ENCODE measurements at places on chromosomes 6 and 20.
A peak's percentile ranks its signal among the peaks of the same experiment; 100 is the strongest.

- DNase-seq = no peak
These were observed at the start of gene COL9A3 for GRCh38 chr20:62816884-62817873. Gene COL9A3 (plus strand): TSS chr20:62817050. CDS start chr20:62817065, 15 bp downstream.

DNA sequence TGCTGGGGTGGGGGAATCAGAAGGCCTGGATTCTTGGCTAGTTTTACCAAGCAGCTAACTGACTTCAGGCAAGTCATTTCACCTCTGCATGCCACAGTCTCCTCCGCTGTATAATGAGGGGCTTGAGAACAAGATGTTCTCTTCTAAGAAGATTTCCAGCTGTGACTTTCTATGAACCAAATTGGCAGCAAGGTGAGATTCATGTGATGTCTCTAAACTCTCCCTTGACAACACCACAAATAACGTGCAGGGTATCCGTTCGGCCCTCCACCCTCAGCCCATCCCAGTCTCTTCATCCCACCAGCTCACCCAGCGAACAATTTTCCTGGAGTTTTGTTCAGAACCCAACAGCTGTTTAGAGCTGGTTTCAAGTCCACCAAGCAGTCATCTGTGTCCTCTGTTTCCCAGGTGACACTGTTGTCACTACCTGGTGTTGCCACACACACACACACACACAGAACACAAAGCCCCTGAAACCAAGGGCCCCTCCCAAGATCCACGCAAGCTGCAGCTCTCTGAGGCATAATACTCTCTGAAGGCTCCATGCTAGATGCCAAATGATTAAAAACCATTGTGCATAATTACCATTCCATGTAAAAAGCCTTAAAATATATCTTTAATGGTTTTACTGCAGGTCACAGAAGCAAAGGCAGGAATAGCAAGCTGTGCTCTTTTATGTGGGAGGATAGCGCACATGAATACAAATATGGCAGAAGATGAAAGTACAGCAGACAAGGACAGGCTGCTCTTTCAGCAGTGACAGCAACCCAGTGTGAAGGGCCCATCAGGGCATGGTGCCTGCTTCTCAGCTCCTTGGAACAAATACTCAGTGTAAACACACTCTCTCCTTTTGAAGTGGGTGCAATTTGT lies 48.2 kb downstream of the ARHGAP18 start:
- DNase-seq = no peak

DNA sequence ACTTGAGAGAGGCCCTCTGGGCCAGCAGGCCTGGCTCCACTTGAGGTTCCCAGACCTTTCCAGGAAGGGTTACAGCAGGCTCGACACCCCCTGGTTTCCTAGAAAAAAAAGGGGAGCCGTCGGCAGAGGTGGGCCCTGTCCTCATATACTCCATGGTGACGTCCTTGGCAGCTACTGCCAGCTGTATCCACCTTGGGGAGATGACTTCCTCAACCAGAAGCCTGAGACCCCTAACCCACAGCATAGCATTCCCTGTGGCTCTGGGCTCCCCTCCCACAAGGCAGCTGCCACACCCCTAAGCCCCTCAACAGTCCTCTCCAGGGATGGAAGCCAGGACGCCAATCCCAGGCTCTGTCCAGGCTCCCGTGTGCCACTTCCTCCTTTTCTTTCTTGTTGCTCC lies 294.8 kb downstream of the CDC5L start:
- no peak for DNase-seq

- no peak for DNase-seq
These were observed 56.4 kb downstream of the ADTRP start for GRCh38 chr6:11722220-11722619.

- DNase-seq = peak; percentile 31
These were observed 52.0 kb downstream of the ITCH start for GRCh38 chr20:34415079-34415478.

DNA sequence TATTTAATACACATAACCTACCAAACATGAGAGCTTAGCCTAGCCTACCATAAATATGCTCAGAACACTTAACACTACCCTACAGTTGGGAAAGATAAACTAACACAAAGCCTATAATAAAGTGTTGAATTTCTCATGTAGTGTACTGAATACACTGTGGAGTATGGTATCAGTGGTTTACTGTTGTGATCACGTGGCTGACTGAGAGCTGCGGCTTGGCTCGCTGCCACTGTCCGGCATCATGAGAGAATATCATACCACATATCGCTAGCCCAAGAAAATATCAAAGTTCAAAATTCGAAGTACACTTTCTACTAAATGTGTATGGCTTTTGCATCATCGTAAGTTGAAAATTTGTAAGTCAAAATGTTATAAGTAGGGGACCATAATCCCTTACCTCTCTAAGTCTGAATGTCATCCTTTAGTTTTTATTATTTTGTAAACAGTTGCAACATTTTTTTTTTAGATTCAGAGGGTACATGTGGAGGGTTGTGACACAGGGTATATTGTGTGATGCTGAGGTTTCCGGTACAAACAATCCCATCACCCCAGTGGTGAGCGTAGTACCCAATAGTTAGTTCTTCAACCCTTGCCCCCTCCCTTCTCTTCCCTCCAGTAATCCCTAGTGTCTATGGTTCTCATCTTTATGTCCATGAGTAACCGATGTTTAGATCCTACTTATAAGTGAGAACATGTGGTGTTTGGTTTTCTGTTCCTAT lies 14.6 kb upstream of the TAAR1 start:
- DNase-seq = no peak

DNA sequence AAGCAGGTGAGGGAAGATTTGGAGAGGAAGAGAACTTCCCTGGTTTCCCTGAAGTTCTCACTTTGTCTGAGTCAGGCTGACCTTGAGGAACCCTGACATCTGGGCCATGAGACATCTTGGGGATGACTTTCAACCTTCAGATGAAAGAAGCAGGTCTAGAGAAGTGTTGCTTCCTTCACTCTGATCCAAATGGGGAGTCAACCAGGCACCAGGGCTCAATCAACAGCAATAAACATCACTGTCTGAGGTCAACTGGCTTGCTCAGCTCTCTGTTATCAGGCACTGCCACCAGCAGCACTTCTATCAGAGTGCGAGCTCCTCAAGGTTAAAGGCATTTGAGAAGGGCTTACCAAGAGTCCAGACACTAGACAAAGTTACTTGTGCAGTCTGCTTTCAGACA lies 6.3 kb downstream of the ACOT8 start:
- no peak for DNase-seq

- no peak for DNase-seq
These were observed 209.7 kb upstream of the SUPT3H start for GRCh38 chr6:45587229-45588060.

DNA sequence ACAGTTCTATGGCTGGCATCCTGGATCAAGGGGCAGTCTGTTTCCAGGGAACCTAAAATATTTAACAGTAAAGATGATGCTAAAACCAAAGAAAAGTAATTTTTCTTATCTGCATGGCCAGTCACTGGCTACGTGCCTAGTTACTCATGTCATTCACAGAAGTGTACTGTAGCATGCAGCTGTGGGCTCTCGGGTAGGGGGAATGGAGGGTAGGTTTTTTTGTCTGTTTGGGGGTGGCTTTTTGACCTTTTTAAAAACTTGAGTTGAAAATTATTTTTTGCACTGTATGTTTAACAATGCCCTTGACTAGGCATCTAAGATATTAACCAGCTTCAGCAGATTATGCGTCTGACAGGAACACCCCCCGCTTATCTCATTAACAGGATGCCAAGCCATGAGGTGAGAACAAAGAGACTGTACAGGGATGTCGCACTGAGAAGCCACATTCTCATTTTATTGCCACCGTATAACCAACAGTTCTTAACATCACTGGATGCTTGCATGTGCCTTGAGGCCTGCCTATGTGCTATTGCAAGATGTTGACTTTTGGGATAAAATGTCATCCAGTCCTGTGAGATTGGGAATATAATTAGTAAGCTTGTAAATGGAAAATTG lies 30.3 kb upstream of the MAPK13 start:
- peak; percentile 4 for DNase-seq

DNA sequence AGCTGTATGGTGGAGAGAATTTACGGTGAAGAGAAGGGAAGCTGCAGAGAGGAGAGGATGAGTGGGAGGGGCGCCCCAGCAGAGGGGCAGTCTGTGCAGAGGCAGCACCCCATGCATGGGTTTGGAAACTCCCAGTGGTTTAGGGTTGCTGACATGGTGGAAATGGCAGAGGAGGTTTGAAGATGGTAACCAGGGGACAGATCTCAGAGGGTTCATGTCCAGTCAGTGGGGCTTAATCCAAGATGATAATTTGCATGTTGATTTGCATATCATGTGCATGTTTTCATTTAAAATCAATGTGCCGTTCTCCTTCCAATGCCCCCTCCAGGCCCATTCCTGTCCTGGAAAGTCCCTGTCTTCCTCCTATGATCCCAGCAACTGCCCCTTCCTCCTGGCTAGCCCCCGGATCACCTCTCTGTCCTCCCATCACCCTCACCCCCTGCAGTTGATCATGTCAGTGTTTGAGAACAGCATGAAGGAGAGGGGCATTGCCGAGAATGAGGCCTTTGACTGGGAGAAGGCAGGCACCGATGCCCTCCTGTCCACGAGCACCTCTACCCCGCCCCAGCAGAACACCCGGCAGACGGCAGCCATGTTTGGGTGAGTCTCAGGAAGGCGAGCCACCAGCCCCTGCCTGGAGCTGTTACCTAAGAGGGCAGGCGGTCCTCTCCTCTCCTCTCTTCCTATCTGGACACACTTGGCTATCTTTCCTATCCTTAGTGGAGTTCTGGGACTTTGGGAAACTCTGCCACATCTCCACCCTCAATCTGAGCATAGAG lies 14.3 kb downstream of the TTBK1 start:
- no peak for DNase-seq

- no peak for DNase-seq
These were observed 28.3 kb downstream of the CDH4 start for GRCh38 chr20:61280217-61280980.

DNA sequence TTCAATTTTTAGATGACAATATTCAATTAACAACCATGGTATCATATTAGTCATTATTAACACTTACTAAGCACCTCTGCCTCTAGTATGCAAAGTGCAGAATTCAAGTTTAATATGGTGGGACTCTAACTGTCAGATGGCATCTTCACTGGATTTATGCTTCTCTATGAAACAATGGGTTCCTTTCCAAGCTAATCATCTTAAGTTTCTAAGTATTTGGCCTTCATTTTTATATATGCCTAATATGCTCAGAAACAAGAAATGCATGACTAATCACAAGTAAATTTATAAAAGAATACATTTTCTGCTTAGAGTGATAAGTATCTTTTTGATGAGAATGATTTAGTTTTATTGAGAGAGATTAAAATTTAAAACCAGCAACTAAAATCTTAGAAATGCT lies 144.7 kb downstream of the HIVEP2 start:
- no peak for DNase-seq

All from B cell (primary cell).